ENCODE measurements at places on chromosomes 3 and 15. TPM values are rescaled to one million over a fixed set of nuclear protein-coding genes. Genes with fewer than 3 reads are reported as not detected.
A peak's percentile ranks its signal among the peaks of the same experiment; 100 is the strongest.

DNA sequence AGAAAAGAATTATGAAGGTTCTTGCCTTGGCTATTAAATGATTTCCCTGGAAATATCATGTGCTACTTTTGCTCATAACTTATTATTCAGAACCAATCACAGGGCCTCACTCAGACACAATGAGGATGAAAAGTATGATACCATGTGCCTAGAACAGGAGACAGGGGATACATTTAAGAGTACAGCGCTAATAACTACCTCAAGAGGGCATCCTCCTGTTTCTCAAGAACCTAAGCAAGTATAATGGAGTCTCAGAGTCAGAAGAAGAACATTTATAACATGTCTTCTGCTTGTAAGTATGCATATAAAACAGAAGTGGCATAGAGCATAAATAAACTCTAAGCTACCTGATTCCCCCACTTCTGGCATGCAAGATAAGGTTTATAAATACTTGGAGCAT is 125.4 kb upstream of the MME start:
- DNase-seq = no peak

DNA sequence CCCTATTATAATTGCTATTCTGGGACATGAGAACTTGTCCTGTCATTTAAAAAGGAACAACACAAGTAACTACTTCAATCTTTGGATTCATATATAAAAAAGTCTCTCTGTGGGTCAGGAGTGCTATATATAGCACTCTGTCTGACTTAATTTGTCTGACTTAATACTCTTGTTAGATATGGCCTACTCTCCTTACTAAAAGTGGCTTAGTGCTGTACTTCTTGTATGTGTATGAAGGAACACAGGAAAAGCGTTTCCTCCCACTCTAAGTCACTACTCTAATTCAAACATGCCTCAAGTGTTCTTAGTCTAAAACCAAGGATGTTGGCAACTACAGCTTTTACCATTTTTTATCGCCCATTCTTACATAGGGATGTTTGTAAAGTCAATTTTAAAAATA is 255.2 kb upstream of the ROBO1 start:
- DNase-seq = no peak

DNA sequence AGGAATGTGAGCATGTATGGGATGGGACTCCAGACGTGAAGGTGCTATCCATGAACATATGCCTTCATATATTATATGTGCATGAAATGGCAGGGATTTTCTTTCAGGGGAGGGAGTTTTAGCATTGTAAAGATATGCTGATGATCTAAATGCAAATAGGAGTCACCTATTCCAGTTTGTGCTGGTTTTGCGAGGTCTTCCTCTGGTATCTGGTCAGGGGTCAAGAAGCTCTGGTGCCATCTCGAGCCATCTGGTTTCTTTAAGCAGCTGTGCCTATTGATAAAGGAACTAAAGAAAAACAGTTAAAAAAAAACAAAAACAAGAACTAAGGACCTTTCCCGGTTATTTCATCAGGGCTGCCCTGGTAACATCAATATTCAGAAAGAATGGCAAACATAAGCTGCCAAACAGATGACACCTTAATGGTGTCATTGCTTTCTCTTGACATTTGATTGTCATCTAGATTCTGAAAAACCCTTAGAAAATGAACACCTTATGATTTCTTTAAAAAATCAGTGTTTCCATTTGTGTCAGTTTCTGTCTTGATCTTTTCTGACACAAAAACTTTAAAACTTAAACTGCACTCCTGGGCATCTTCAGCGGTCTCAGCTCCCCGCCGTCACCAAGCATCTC is 22.7 kb downstream of the APH1B start:
- DNase-seq = no peak

DNA sequence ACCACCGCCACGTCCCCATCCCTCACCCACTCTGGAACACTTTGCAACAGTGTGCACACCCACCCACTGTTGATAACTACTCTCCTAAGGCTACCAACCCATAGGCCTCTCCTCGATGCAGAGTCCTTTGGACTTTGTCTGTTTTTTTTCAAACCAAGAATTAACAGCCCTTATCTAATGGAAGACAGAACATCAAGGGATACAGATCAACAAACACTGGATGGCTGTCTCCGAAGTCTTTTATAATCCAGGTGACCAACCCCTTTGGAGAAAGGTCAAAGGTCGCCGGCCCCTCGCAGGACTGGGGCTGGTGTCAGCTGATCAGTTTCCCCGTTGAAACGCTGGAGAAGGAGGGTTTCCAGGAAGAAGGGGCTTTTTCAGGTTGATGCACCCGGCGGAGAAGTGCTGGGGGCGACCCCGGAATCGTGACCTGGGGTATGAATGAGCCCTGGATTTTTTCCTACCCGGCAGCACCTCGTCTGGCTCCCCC is 532 bp downstream of the B4GALT4 start:
- peak; percentile 21 for DNase-seq

GRCh38 chr15:85667491-85668424 is 127.0 kb downstream of the KLHL25 start:
- no peak for DNase-seq

DNA sequence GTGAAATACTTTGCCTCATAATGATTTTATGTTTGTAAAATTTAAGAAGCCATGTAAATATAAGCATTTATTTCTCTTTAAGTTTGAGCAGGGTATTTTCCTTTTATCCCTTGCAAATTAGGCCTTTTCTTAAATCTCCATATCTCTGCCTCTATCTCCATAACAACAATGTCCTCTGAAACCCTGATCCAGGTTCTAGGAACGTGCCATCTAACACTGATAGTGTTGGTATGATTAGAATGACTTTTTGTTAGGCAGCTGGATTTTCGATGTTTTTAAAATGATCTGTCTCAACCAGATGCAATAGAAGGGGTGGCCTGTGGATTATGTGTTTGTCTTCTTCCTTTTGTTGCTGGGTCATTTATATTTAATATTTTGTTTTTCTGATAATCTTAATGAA is 77.9 kb downstream of the TRPC1 start:
- no peak for DNase-seq

DNA sequence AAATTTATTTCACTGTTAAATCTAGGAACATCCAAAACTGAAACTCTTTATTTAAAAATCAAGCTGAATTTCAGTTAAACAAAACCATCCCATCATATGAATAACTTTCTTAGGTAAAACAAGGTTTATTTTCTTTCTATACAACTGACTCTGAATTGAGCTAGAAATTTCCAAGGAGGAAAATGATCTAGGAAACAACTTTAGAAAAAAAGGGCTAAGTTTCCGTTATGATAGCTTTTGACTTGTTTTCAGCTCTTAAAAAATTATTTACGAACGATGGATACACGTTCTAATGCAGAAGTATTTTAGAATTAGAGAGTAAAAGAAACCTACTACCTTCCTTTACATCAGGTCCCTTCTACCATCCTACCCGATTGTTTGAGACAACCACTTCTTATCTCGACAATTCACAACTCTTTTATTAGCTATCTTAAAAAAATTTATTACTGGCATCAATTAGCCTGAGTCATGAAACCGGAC is 1.8 kb upstream of the IGF1R start:
- DNase-seq = no peak

DNA sequence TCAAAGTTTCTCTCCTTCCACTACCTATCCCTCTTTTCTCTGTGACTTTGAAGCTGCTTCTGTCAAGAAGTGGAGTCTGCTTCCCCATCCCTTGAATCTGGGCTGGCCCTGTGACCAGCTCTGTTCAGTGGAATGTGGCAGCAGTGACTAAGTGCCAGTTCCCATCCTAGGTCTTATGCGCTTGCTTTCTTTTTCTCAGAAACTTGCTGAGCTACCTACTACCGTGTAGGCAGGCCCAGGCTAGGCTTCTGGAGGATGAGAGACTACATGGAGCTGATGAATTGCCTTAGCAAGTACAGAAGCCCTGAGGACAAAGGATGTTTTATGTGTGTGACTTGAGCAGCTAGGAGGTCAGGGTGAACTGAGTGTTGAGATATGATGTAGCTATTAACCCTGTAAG is 123.2 kb downstream of the PDCD6IP start:
- no peak for DNase-seq

DNA sequence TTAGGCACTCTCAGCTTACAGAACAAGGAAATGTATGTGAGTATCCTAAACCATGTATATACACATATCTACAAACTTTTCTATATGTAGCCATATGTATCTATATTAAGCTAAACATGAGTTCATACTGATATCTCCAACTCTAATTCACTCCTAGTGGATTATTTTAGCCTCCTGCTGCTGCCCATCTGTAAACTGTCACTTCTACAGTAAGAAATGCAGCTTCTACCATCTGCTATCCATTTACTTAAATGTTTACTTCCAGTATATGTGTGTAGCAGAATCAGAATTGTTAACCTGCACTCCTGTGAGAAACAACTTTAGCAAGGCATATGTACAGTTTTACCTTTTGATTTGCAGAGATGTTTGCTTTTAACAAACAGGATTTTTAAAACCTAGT is 478.5 kb upstream of the CBLB start:
- no peak for DNase-seq

DNA sequence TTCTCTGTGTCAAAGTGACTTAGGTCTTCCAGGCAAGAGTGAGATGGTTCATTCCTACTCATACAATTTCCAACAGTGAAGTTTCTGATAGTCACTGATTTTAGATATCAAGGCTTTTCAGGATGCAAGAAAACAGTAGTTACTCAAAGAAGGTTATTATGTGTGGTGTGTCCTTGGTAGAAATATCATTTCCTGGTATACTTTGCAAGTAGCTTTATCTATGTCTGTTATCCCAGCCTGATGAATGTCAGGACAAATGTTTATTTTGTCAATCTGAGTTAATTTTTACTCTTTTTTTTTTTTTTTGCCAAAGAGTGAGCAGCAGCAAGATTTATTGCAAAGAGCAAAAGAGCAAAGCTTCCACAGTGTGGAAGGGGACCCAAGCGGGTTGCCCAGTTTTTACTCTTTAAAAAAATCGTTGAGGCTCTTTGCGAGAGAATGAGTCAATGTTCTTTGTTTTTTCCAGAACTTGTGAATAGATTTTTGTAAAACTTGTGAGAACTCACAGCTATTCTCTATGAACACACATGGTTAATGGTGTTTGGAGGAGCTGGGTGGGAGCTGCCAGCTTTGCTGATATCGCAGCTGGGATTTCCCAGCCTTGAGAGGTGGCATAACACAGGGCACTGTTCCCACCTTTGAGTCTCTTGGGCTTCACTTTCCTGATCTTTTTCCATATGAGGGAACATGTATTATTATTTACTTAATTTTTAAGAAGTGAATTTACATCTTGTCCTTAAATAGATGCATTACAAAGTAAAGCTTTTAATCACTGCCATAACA is 51.9 kb downstream of the SV2B start:
- DNase-seq = no peak

DNA sequence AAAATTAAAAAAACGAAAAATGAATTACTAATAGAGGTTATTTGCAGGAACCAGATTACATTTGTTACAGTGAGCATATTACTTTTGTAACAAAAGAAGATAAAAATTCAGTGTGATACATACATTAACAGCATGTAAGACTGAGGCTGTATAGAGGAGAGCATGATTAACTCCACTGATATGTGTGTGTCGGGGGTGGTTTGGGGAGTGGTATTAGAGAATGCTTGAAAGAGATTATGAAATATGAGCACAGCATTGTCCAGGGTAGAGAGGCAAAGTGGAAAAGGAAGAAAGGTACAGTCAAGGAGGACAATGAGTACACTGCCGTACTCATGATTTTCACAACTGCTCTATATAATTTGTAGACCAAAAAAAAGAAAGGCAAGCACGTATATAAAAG is 62.9 kb upstream of the LRRFIP2 start:
- no peak for DNase-seq

- DNase-seq = no peak
Observed at GRCh38 chr3:57555306-57555705, 768 bp upstream of the PDE12 start.

GRCh38 chr3:58334013-58334321 is 1.3 kb downstream of the PXK start:
- DNase-seq = no peak

DNA sequence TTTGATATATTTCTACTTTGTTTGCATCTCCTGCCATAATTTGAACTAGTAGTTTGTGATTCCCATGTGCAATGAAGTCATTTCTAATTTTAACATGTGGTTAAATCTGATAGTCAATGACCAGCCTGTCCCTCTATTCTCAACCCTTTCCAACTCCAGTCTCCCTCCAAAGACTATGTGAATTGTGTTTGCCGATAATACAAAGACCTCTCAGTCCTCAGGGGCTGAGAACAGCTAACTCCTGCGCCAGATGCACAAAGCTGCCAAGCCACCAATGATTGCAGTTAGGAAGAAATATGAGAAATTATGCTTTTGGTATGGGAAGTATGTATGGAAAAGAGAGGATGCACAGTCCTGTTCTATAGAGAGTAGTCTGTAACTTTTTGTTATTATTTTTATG is 54.0 kb downstream of the KCNH8 start:
- DNase-seq = no peak

- DNase-seq = no peak
Observed at GRCh38 chr15:39497759-39498565, 82.9 kb upstream of the THBS1 start.

DNA sequence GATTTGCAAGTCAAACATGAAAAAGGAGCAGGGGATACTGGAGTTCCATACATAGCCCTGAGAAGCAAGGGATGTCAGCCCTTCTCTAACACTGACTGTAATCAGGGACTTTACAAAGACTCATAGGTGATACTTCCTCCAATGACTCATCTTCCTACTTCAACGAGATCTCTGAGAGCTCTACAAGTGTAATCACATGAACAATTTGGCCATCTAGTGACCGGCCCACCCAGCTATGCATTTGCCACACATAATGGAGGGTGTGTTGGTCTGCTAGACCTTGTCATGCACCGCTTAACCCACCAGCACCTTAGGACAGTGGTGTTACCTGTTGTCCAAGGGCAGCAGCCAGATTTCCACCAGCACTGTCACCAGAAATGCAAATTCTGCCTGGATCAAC is 75.3 kb downstream of the NCEH1 start:
- no peak for DNase-seq

GRCh38 chr15:39438799-39439592 is 141.9 kb upstream of the THBS1 start:
- no peak for DNase-seq

GRCh38 chr15:49815526-49815925 is 194.7 kb downstream of the DTWD1 start:
- no peak for DNase-seq

DNA sequence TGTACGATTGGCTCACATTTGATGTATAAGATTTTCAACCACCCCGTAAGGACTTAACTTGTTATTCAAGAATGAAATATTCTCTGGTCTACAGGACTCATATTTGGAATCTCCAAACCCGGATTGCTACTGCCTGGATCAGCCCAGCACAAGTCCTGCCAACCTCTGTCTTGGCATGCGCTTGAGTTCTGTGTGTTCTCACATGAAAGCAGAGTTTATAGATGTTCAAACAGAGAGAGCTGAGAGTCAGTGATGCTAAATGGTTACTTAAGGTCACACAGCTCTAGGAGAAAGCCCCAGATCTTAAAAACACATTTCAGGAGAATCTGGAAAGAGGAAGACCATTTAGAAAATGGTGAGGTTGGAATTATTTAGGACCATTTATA is 268.0 kb upstream of the TBL1XR1 start:
- peak; percentile 41 for DNase-seq

GRCh38 chr3:111197485-111197884 is 125.9 kb downstream of the NECTIN3 start:
- no peak for DNase-seq

The CTXND1 gene
- 0.04 TPM for total RNA-seq

The GOLGA8F gene
- not detected for total RNA-seq

The ICE2 gene
- 20.1 TPM for total RNA-seq

The KIF15 gene
- total RNA-seq = 0.07 TPM

The PGBD4 gene
- total RNA-seq = 2.1 TPM

The UPK1B gene
- not detected for total RNA-seq

The PTX3 gene
- total RNA-seq = 0.63 TPM

The MYL3 gene
- 1,482 TPM for total RNA-seq

The GUCA1C gene
- total RNA-seq = not detected
